ENCODE measurements at places on chromosomes 2 and 18.

DNA sequence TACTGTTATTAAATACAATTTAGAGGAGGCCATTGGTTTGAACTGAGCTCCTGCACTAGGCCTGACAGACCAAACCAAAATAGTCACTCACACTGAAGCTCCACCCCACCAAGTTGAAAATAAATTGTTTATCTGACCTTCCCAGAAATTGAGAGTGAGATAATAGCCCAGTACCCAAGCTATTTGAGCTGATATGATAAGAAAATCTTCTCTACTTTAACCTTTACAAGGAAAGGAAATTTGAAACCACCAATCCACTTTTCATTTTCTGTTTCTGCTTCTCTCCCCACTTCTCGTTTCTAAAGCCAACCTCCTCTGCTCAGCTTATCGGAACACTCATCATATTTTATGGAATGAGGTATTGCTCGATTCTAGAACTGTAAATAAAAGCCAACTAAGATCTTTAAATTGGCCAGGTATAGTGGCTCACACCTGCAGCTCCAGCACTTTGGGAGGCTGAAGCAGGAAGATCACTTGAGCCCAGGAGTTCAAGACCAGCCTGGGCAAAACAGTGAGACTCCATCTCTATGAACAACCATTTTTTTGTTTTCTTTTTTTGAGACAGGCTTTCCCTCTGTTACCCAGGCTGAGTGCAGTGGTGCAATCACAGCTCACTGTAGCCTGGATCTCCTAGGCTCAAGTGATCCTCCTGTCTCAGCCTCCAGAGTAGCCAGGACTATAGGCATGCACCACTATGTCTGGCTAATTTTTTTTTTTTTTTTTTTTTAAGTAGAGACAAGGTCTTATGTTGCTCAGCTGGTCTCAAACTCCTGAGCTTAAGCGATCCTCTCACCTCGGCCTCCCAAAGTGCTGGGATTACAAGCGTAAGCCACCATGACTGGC lies 13.3 kb upstream of the GALM start:
- no peak for DNase-seq

- no peak for DNase-seq
These were observed 24.0 kb upstream of the ITGB6 start for GRCh38 chr2:160224060-160224459.

GRCh38 chr2:42068571-42069178 lies 20.9 kb downstream of the PKDCC start:
- DNase-seq, result no peak

DNA sequence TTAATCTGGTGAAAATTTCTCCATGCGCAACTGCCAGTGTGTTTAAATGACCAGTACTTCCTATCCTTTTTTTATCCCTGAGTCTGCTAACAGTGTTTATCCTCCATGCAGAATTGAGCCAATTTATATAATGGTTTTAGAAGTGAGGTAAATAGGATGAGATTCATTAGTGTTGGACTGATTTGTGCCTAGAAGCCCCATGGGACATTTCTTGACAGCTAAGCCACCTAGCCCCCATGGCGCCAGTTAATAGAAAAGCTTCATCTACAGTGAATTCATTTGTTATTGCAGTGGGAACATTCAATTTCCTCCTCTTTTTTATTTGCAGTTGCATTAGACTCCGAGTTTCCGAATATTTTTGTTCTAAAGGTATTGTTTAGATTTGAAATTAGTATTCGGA lies 175.6 kb downstream of the ARL6IP6 start:
- DNase-seq, result no peak

DNA sequence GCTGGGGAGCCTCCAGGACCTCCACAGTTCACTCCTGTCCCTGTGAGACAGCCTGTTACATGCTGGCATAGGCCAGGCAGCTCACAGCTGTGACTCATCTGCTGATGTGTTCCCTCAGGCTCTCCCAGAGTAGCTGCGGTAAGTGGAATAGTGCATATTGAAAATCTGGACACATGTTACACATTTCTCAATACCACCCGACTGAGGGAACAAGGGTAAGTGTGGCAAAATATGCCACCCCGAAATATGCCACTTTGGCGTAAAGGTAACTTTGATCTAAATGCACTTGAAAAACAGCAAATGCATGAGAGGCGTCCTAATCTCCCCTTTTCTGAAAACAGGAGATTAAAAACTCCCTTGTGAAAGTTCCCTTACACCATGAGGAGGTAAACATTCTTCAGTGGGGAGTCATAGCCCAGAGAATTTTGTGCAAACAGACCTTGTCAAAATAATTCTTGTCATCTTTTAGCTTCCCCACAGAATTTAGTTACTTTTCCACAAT lies 557.9 kb downstream of the CCDC85A start:
- no peak for DNase-seq

- DNase-seq, result no peak
These were observed 162.5 kb upstream of the SETBP1 start for GRCh38 chr18:44518091-44518615.

DNA sequence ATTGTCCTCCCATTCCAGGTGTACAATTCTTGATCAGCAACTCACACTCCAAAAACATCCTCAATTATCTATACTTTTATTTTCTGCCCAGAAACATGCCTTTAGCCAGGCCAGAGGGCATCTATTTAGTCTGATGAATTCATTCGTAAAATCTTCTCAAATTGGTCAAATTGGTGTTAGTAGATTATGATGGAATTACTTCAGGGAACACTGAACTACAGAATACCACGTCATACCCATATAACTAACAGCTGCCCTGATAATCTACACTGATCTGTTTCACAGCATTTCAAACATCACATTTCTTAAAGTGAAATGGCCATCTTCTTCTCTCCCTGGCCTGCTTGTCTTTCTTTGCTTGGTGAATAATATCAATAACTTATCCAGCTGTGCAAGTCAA lies 841.4 kb downstream of the CPS1 start:
- DNase-seq, result no peak

Measured in NCI-H2227 treated with DMSO at 0.1 percent for 48 hours (cell line).